Activated T-cell treated with anti-CD3 and anti-CD28 coated beads, Interleukin-2, amount 50 U/mL, for 72 hours (primary cell): ENCODE measurements at places on chromosomes 5 and 9.
A peak's percentile ranks its signal among the peaks of the same experiment; 100 is the strongest.

DNA sequence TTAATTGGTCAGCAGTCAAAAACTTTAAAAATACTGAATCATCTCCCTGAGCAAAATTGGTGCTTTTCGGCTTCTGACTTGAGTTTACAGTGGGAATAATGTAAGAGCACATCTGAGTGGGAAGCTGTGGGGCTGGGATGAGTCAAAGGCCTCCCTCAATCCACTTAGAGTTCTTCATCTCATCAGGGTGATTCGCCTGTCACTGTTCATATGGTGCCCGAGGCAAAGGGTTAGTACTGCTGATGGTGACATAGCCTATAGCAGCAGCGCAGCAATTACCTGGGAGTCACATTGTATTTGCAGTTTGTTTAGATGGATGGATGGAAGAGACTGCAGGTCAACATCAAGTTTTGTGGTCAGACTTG lies 113.8 kb upstream of the ZNF608 start:
- no peak for DNase-seq

DNA sequence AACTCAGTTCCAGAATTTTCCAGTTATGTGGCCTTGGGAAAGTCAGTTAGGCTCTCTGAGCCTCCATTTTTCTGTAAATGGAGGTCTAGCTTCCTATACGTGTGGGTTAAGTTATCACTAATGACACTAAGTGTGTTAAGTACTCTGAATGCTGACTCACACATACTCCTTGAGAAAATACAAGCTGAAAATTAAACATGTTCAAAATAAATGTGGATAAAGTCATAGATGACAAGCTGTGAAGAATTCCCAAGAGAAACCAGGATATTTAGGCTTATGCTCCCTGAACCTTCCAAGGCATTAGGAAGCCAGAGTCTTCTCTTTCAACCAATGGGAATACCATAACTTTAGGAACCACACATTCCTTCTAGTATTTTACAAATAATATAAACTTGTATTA lies 58.1 kb downstream of the ABCA1 start:
- DNase-seq, result no peak

GRCh38 chr5:150912312-150912814 lies 7.6 kb upstream of the ZNF300 start:
- no peak for DNase-seq

DNA sequence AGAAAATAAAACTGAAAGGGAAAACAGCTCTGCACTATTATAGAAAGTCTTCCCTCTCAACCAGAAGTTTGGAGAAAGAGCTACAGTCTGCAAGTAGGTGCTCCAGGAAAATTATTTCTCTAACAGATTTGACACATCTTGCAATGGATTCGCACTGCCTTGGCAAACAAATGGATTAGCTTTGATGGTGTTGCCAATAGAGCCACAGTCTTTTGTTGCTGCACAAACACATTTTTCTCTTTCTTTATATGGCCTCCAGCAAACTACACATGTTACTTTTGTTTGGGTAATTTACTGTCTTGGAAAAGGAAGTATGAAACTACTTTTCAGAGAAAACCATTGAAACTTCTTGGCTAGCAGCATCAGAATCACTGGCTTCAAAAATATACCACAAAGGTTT lies 523.1 kb downstream of the EFNA5 start:
- no peak for DNase-seq

DNA sequence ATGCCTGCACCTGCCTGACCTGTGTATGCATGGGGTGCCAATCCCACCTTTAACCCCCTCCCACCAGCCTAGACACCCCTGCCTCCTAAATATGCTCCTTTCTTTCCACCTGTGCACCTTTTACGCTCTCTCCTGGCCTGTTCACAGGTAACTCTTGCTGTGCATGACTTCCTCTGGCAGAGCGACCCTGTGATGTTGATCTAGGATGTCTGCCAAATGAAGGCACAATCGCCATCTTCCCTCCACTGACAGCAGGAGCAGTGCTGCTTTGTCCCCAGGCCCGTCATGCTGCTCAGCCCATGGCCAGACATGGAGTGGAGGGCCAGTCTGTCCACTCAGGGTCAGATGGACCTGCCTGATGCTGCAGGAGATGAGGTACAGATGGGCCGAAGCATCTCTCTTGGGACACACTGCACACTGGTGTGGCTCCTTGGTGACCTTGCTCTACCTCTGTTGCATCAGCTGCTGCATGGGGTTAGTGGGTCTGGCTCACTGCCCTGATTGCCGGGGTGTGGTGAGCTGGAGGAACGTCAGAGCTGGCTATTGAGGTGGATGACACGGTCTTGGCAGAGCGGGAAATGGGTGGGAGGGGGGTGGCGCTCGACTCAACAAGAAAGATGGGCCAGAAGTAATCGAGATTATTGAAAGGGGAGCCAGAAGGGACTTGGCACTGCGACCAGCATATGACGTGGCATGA lies 101.7 kb upstream of the PITX1 start:
- no peak for DNase-seq

DNA sequence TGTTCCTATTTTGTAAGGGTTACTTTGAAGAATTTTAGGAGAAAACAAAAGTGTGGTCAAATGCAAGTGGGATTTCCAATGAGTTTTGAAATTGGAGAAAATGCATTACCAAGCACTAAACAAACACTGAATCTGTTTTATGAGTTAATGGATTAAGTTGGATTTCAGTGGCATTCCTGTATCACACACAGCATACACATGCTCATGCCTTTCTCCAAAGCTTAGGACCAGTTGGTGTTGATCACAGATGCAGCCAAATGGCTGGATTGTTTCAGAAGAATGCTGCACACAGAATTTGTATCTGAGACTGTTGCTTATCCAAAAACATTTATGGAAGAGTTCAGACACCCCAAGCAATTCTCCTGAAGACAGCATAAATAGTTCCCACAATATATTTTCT lies 611.1 kb downstream of the ACTL7B start:
- no peak for DNase-seq

- no peak for DNase-seq
Observed at GRCh38 chr9:128505414-128505765, 871 bp downstream of the GLE1 start.

- no peak for DNase-seq
Observed at GRCh38 chr9:133577737-133578112, 31.5 kb downstream of the FAM163B start.

GRCh38 chr5:175223291-175223690 lies 220.7 kb downstream of the DRD1 start:
- DNase-seq, result no peak

DNA sequence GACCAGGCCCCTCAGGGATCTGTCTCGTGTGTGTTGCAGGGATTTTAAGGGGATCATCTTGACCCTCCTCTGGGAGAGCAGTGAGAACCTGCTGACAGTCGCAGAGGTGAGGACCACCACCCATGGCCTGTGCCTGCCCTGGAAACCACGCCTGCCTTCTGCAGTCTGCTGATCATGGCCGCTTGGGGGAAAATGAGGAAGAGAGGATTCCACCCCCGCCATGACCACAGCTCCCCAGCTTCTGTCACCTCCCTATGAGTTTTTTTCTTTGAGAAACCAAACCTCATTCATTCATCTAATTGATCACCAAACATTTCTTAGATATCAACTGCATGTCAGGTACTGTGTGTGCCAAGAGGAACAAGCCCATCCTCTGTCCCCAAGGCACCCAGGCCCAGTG lies 46.3 kb upstream of the TDRD7 start:
- DNase-seq, result no peak

DNA sequence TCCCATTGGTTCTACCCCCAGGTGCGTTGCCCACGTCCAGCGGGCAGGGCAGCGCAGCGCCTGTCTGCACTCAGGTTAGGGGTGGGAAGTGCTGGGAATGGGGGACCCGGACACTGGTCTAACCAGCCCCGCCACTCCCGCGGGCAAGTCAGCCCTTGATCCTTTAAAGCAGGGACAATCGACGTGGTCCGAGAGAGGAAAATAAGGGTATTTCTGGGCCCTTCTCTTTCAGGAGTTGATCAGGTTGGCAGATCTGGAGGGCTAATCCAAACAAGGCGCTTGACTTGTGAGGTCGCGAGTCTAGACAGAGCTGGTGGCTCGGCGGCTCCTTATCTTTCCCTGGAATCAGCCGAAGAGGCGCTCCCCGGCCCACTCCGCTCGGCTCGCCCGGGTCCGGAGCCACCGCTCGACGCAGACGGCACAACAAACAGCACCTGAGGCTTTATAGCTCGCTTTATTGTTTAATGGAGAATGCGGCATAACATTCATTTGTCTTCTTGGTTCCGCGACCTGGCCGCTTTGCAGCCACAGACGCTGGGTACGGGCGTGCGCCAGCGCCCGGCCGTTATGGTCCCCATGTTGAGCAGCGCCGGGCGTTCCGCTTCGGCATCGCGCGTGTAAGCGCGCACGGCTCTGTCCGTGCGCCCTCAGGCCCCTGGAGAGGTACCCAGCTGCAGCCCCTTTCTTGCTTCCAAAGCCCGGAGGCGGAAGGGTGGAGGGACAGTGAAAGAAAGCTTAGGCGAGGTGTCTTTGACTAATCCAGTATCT lies 15.8 kb downstream of the ISL1 start:
- no peak for DNase-seq

GRCh38 chr5:97097326-97098230 lies 44.8 kb downstream of the LIX1 start:
- no peak for DNase-seq

GRCh38 chr9:136544964-136545691 lies 720 bp downstream of the NOTCH1 start:
- DNase-seq, result peak; percentile 84

GRCh38 chr5:137453483-137454080 lies 45.5 kb downstream of the SPOCK1 start:
- no peak for DNase-seq

- no peak for DNase-seq
Observed at GRCh38 chr5:15897656-15898055, 281.9 kb downstream of the MARCHF11 start.

DNA sequence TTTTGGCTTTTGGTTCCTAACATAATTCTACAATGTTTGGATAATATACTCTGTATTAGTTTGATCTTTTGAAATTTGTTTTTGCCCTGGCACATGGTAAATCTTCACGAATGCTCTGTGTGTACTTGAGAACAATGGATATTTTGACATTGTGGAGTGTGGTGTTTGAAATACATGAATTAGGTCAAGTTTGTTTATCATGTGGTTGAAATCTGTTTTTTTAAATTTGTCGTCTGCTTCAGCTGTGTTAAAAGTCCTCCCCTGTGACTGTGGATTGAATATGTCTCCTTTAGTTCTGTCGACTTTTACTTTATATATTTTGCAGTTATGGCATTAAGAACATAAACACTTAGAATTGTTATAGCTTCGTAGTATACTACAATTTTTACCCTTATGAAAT lies 60.3 kb downstream of the DUSP1 start:
- DNase-seq, result no peak

GRCh38 chr5:3024976-3025375 lies 273.5 kb upstream of the IRX2 start:
- DNase-seq, result no peak

DNA sequence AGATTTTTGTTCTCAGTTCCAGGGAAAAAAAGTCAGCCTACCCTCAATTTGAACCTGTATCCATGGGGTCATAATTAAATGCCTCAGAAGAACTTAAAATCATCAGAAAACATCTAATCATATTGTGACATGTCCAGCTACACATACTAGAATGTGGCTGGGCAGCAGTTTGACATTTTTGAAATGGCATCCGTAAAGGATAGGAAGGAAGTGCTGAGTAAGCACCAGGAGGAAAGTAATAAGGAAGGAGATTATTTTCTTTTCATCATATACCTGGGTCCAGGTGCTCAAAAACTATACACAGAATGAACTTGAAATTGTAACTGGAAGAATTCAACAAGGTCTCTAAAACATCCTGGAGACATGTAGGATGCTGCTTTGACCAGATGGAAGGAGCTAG lies 116.9 kb upstream of the RAI14 start:
- no peak for DNase-seq

GRCh38 chr5:166338801-166339200 lies 1952.6 kb upstream of the WWC1 start:
- no peak for DNase-seq

- DNase-seq, result no peak
Observed at GRCh38 chr5:122366501-122366900, 54.5 kb downstream of the SNCAIP start.

GRCh38 chr9:16363073-16363781 lies 507.2 kb downstream of the BNC2 start:
- no peak for DNase-seq

GRCh38 chr5:170642776-170643436 lies 139.1 kb downstream of the KCNIP1 start:
- no peak for DNase-seq

- no peak for DNase-seq
Observed at GRCh38 chr9:4318741-4319140, 18.9 kb upstream of the GLIS3 start.

- no peak for DNase-seq
Observed at GRCh38 chr9:120481846-120482245, 98.1 kb downstream of the CDK5RAP2 start.

- DNase-seq, result no peak
Observed at GRCh38 chr5:73674669-73675004, 48.6 kb downstream of the ARHGEF28 start.

GRCh38 chr5:23494558-23494957 lies 12.9 kb upstream of the PRDM9 start:
- no peak for DNase-seq

- DNase-seq, result no peak
Observed at GRCh38 chr9:110744715-110745384, 76.3 kb downstream of the MUSK start.

GRCh38 chr9:131739959-131740648 lies at the start of gene RAPGEF1:
Gene RAPGEF1, minus strand, starts transcription at chr9:131740076. Its CDS starts 246 bp downstream, at chr9:131739830.
- peak; percentile 86 for DNase-seq

- DNase-seq, result no peak
Observed at GRCh38 chr9:87661241-87661640, 64.7 kb upstream of the CTSL start.

DNA sequence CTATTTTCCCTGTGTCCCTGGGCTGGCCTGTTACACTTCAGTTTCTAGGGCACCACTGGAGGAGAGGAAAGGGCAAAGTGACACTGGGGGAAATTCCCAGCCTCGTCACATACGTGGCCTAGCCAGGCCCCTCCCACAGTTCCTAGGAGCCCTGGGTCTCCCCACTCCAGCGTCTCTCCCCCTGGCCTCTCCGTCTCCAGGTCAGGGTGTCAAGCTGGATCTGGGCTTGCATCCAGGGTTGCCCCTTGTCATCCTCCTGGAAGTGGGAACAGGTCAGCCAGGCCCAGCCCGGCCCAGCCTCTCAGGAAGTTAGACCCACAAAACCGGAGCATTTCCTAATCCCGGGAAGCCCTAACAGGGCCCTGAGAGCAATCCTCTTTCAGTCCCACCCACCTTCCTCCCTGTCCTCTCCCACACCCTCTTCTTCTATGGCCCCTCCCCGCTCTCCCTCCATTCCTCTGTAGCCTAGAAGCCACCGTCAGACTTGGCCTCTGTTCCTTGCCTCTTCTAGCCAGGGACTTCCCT lies 4.7 kb upstream of the TNIP1 start:
- DNase-seq, result peak; percentile 66

GRCh38 chr5:154508114-154508513 lies 30.1 kb upstream of the HAND1 start:
- no peak for DNase-seq

GRCh38 chr9:131403493-131403773 lies 9.5 kb downstream of the PRRC2B start:
- no peak for DNase-seq

DNA sequence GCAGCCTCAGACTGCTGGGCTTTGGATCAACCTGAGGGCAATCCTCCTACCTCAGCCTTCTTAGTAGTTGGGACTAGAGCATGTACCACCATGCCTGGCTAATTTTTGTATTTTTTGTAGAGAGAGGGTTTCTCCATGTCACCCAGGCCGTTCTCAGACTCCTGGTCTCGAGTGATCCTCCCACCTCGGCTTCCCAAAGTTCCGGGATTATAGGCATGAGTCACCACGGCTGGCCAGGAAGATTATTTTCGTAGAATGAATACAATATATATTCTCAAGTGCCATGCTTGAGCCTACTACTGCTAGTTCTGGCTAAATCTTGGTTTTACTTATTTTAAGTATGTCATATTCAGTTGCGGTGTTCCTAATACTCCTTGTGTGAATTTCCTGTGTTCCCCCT lies 88.2 kb upstream of the CLINT1 start:
- no peak for DNase-seq
